ENCODE measurements at places on chromosomes 5 and 9.

DNA sequence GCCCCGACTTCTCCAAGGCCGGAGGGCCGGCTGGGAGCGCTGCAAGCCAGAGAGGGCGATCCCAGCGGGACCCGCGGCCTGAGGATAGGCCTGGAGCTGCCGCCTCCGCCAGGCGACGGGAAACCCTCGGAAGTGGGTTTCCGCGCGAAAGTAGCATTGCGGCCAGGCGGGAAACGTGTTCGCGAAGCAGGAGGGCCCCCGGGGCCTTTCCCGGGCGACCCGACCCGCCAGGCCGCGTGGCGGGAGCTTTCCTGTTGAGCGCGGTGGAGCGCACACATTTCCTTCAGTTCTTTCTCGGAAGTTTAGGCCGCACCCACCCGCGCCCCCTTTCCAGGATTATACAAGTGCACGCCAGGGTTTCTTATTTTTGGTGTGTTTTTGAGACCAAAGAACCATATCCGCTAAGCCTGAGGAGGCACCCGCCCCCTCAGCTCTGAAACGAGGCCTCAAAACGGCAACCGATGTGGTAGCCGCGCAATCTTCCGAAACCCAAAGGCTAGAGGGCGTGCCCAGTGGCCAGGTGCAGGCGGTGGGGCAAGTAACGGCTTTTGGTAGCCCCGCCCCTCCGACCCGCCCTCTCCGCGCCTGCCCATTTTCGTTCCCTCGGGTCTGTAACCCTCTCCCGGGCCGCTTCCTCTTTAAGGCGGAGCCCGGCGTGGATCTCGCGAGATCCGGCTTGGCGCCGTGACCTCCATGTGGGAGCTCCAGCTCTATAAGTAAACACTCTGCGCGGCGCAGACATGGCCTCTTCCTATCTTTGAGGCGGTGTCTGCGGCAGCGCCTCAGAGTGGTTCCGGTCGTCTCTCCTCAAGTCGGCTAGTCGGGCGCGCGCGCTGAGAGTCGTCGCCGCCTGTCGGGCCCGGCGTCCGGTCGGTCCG is at the start of gene UHRF2:
UHRF2 (plus strand) TSS at position 713 of the 878 bp plus-strand sequence. CDS start 292 bp downstream, outside the sequence.
- peak; percentile 97 for DNase-seq

DNA sequence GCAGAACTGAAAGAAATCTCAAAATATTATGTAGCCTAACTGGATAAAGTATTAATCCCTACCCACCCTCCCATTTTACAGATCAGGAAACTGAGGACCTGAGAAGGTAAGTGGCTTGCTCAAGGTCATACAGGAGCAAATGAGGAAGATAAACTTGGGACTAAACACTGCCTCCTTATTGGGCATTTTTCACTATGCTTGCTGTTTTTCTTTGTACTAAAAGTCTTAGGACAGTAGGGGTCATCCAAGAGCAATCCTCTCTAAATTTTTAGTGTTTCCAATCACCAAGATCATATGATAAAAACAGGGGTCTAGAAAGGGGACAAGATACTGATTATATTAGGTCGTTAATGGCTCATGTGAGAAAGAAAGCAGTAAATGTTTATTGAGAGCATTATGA is 80.8 kb downstream of the RORB start:
- peak; percentile 3 for DNase-seq

DNA sequence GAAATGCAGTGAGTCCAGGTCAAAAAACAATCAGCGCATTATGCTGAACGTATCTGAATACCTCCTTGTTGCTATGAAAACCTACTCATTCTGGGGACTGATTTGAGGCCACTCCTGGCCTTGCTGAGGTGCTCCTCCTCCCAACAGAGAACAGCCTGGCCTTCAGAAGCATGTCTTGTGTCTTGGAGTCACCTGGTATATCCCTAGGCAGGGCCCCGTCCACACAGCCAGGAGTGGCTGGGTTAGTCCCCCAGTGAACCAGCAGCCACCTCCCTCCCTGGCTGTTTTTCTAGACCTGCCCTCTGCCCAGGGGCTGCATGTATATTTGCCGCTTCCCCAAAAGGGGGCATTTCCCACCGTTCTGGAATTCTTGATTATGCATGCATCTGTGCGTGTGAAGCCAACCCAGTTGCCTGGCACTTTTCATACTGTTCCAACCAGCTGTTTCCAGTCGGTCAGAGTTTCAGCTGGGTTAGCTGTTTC is 99.2 kb upstream of the SPATA31C2 start:
- DNase-seq: no peak

DNA sequence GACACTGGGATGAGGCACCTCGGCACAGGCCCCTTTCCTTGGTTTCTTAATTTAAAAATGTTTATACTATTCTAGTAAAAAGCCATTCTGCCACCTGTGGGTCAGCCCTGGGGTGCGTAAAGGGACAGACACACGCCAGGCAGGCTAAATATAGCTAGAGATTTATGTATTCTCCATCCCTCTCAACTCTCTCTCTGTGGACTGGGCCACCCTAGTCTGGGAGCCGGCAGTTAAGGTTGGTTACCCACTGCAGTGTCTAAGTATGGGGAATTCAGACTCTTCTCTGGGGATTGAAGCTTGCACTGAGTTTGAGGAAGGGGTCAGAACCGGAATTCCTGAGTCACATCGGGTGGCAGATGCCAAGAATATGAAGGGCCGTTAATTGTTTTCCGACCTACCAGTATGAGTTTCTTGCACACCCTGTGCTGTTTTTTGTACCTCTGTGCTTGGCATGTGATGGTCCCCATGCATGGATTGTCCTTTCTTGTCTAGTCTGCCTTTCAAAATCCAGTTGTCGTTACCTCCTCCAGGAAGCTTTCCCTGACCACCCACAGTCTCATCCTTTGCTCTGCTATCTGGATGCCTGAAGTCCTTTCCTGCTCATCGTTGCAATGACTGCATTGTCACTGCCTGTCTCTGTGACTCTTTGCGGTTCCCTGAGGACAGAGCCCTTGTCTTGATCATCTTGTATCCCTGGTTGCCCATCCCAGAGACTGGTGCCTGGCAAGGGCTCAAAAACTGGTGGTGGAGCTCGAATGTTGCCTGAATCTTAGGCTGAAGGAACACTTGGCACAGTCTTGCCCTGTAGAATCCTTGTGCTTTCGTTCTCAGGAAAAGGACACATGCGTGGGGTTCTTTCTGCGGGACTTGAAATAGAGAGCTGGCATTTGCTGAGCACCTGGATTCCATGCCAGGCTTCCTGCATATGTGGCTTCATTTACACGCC is 2.1 kb downstream of the NEURL1B start:
- DNase-seq: no peak

DNA sequence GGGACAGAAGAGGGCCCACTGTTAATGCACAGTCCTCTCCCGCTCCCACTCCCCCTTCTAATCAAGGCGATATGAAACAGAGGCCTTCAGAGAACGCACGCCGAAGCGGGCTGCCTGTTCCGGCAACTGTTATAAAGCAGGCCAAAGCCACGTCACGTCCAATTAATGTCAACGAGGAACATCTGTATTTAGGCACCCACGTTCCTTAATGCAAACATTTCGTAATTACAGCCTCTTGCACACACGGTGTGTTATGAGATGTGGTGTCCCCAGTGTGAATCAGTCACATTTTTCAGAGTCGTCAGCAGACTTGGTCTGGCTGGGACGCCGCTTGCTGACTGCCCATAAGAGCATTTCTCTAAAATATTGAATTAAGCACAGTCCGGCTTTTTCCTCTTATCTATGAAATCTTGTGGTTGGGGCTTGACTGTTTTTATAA is 339.0 kb downstream of the NSG2 start:
- DNase-seq: peak; percentile 79

- peak; percentile 60 for DNase-seq
Observed at GRCh38 chr5:126676195-126676624, 75.5 kb downstream of the PHAX start.

- DNase-seq: no peak
Observed at GRCh38 chr5:17221843-17222636, 4.6 kb downstream of the BASP1 start.

DNA sequence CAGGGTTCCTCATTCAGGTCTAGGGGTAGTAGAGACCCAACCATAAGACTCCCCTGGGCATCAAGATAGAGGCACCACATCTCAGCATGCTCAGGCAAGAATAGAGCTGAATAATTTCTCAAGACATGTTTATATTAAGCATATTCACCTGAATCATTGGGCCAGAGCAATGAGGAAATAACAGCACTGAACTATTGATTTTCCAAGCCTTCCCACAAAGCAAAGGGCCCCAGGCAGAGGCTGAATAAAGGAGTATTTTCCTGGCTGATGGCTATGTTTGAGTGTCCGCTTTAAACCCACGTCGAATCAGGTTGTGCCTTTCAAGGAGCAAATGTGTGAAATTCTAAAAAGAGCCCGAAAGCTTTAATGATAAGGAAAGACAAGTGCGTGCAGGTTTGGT is 129.2 kb downstream of the HSD17B3 start:
- no peak for DNase-seq

DNA sequence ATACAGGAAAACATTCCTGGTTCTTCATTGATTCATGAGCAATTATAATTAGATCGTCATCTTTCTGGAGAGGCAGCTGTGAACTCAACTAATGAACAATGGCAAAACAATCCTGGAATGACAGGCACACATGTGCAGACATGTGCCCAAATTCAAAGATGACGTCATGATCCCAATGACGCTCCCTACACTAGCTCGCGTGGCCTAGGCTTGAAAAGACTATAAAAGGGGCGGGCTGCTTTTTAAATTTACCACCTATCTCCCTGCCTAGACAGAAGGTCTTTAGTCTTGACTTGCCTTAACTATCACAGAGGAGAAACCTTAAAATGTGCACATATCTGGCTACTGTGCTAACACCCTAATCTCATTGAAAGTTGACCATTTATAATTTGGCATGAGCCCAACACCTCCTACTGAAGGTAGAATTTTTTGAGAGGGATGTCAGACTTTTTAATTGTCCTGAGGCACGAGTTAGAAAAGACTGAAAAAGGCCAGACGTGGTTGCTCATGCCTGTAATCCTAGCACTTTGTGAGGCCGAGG is 88.2 kb downstream of the PRRT1B start:
- no peak for DNase-seq

GRCh38 chr9:92608241-92608908 is 61.6 kb downstream of the IPPK start:
- DNase-seq: no peak

DNA sequence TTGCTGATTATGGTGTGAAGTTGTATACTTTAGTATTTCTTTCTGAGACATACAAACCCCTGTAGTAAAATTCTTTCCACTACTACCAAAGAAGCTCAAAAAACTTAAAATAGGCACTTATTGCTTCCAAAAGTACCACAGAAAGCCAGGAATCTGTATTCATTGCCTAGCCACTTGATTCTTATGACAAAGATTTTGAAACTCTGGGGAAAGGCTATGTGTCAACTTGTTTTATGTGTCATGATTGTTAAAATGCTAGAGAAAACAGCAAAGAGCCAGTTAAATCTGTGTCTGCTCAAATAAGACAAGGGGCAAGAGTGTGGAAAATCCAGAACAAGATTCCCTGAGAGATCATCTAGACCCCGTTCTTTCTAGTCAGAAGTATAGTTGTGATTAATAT is 6.0 kb downstream of the KIF2A start:
- no peak for DNase-seq

DNA sequence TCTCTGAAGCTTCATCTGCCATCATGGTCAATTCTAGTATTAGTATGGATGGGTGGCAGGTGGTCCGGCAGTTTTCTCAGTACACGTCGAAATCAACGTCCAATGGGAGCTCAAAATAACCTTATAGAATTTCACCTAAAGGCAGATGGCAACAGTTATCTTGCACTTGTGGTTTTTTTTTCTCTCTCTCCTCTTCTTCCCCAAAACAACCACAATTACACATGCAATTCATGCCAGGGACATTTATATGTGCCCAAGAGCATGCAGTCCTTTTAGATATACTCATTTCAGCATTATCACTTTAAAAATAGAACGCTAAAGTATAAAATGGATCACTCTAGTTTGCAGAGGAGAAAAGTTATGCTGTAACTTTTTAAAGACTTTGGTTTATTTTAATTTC is 1428.9 kb upstream of the WWC1 start:
- DNase-seq: no peak

- DNase-seq: no peak
Observed at GRCh38 chr5:116536316-116537083, 38.1 kb downstream of the SEMA6A start.

- no peak for DNase-seq
Observed at GRCh38 chr5:178411083-178411482, 178.5 kb upstream of the PHYKPL start.

- no peak for DNase-seq
Observed at GRCh38 chr5:73820326-73820725, 194.3 kb downstream of the ARHGEF28 start.

- DNase-seq: no peak
Observed at GRCh38 chr5:138944527-138945322, 69.6 kb upstream of the LRRTM2 start.

- DNase-seq: peak; percentile 75
Observed at GRCh38 chr9:70411121-70411929, 3.1 kb downstream of the KLF9 start.

DNA sequence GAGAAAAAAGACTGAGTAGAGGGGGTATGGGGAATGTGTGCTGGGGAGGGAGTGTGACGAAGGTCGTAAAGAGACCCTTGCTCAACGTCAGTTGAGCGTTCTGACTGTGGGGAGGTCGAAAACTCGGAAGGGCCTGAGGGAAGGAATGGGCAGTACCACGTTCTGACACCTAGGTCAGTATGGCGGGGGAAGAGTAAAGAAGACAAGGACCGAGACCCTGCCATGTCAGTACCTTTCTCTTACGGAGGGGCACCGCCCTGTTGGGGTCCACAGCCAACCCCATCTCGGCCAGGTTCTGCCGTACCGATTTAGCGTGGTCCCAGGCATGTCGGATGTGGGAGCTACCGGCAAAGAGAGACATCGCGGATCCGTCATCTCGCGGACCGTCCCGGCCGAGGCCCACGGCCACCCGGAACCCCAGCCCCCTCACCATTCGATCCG is 375 bp downstream of the NOP16 start:
- peak; percentile 9 for DNase-seq

- DNase-seq: no peak
Observed at GRCh38 chr5:16493261-16493660, 27.7 kb upstream of the ZNF622 start.

- no peak for DNase-seq
Observed at GRCh38 chr5:99081711-99082110, 152.9 kb upstream of the CHD1 start.

DNA sequence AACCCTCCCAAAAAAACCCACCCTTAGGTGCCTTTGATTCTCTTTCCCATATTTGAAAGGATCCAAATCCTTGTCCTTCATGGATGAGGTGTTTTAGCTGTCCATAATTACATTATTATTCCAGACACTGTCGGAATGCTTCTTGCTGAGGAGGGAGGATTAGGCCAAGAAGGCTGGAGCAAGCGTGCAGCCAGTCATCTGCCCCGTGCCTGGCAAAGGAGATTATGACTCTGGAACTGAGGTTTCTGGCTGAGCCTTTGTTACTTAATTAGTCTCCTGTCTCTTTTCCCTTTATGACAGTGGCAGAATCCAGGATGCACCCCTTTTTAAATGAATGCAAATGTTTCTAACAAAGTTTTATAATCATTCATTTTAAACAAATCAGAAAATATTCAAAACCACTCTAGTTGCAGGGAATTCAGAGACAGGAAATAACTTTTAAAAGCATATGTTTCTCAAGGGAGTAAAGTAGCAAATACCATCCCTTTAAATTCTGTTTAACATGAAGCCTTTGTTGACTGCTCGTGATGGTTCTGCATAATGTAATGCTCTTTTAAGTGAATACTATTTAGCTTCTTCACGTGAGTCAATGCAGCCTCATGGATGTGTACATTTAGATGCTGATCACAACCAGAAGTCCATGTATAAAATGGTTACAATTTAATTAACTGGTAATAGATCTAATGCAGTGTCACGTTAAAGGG is 69.8 kb downstream of the GALNT10 start:
- DNase-seq: no peak

- peak; percentile 96 for DNase-seq
Observed at GRCh38 chr5:74251141-74252035, 389.1 kb downstream of the ENC1 start.

- no peak for DNase-seq
Observed at GRCh38 chr5:149299451-149300054, 27.9 kb downstream of the AFAP1L1 start.

All from IMR-90 (cell line).